Hindlimb muscle (tissue), 1 donor: ENCODE measurements at places on chromosomes 6 and 20. TPM values are rescaled to one million over a fixed set of nuclear protein-coding genes. Genes with fewer than 3 reads are reported as not detected.
A peak's percentile ranks its signal among the peaks of the same experiment; 100 is the strongest.

Gene PPARD
- polyA plus RNA-seq, result 26.7 TPM

Gene DEFB128
- not detected for polyA plus RNA-seq

Gene PROCR
- polyA plus RNA-seq, result 43.5 TPM

Gene PROKR2
- polyA plus RNA-seq, result not detected

Gene HEY2
- 10.9 TPM for polyA plus RNA-seq

Gene SCRT2
- polyA plus RNA-seq, result not detected

GRCh38 chr6:135627092-135627715 is 129.7 kb upstream of the AHI1 start:
- DNase-seq, result no peak

DNA sequence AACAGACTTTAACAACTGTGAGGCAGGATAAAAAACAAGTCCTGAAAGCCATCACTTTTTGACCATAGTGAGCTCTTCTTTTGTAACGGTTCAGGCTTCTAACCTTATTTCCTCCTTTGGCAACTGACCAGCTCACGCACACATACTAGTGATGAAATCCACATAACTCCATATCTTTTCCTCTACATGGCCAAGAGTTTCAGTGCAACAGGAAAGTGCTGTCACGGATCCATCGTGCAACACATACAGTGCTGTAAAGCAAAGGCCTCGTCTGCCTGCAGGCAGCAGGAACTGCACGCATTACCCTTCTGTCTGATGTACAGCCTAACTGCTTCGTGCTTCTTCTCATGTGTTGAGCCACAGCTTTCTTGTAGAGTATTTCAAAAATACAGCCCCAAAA is 108.5 kb downstream of the EPM2A start:
- DNase-seq, result no peak

GRCh38 chr6:46174904-46175303 is 4.1 kb upstream of the ENPP5 start:
- DNase-seq, result no peak

GRCh38 chr6:168376120-168376519 is 56.5 kb upstream of the DACT2 start:
- DNase-seq, result no peak

- DNase-seq, result no peak
Measured at GRCh38 chr20:3758566-3758965, 9.0 kb downstream of the ADISSP start.

DNA sequence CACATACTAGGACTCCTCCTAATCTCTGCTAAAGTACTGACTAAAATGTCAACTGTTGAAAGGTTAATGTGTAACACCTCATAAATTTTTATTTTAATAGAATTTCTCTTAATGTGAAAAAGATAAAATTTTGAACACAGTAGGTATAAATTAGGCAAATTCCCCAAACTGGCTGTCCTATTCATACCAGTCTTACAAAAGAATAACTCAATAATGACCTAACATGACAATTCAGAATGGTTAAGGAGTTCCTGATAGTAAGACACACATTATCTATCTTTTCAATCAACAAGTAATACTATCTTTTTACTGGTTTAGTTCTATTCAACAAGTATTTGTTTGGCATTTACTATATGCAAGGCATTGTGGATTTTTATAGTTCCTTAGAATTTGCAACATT is 141.1 kb downstream of the EPHA7 start:
- no peak for DNase-seq

GRCh38 chr6:33313105-33313708 is 671 bp downstream of the TAPBP start:
- peak; percentile 57 for DNase-seq

GRCh38 chr6:104413767-104414166 is 446.0 kb downstream of the HACE1 start:
- DNase-seq, result no peak

DNA sequence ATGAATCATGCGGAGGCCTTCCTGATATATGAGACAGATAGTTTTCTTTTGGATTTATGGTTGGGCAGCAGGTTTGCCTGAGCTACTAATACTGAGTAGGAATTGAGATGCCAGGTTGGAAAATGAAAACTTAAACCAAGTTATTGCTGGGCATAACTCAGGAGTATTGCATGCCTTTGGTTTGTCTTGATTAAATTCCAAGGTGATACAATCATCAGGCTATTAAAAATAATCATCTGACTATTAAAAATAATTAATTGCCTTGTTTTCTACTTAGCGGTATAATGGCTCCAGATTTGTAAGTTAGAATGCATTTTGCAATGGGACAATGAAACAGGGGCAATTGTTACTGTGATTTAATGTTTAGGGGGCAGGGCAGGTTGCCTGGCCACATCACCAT is 15.5 kb upstream of the RNF144B start:
- DNase-seq, result no peak

DNA sequence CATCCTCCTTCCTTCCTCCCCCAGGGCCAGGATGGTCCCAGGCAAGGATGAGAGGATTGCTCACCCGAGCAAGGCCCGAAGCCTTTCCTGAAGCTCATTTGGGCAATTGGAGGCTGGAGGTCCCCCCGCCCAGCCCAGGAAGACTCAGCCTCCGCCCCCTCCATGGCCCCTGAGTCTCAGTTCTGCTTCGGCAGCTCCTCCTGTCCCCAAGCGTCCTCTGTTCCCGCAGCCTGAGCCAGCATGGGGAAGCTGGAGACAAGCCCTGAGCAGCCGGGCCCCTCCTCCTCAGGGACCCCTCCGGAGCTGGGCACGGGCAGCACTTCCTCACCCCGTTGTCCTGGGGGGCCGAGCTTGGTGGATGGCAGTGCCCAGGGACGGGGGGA is 26.0 kb downstream of the SLC17A9 start:
- no peak for DNase-seq

DNA sequence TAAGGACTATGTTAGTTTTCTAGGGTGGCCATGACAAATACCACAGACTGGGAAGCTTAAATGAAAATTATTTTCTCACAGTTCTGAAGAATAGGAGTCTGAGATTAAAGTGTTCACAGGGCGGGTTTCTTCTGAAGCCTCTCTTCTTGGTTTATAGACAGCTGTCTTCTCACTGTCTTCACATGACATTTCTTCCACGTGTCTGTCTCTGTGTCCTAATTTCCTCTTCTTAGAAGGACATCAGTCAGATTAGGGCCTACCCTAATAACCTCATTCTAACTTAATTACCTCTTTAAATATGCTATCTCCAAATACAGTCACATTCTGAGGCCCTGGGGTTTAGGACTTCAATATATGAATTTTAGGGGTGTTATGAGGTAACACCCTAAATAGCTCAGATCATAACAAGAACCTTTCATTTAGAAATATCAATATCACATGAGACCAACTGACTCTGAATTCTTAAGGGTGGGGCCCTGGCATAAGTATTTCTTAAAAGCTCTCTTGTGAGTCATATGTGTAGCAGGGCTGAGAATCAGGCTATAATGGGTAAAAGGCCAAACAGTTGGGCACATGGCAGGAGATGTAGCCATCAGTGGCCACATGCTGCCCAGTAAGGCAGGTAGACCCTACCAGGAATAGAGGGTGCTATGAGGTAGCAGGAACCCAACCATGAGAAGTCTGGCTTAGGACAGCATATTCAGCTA is 62.0 kb upstream of the TENT5A start:
- no peak for DNase-seq

- no peak for DNase-seq
Measured at GRCh38 chr6:106118835-106119431, 32.8 kb downstream of the PRDM1 start.

DNA sequence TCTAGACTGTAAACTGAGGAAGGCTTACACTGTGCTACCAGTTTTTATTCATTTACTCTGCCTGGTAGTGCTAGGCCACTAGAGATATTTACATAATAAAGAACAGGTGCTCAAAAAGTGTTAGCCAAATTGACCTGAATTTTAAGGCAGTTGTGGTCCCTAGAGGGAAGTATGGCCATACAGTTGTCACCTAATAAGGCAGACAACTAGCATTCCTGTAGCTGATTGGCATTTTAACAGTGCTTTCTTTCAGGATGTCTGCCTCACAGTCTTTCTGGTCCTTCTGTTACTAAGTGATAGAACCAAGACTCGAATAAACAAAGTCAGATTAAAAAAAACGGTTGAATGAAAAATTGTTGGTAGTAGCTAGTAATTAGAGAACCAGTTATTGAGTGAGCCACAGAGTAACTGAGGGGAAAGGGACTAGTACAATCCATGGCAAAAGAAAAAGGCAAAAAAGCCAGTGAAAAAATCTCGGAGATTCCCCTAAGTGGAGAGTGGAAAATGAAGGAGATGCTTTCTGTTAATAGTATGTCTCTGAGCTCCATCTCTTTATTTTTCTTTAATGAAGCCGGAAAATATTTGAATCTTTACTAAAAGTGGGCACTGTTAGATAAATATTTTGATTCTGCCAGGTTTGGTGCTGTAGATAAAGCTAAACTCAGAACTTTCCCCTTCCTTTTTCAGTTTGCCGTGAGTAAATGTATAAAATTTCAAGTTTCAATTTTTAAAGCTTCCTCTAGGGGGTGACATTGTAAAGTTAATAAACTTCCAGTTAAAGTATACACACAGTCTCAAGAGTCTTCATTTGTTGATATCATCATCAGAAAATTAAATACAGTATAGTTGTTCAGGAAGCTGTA is 9.1 kb downstream of the VTA1 start:
- peak; percentile 16 for DNase-seq
